ENCODE measurements at places on chromosomes 3 and 15.

GRCh38 chr3:108085370-108085769 is 5.5 kb downstream of the CD47 start:
- no peak for DNase-seq

- no peak for DNase-seq
Observed at GRCh38 chr3:134567605-134568004, 81.7 kb downstream of the CEP63 start.

DNA sequence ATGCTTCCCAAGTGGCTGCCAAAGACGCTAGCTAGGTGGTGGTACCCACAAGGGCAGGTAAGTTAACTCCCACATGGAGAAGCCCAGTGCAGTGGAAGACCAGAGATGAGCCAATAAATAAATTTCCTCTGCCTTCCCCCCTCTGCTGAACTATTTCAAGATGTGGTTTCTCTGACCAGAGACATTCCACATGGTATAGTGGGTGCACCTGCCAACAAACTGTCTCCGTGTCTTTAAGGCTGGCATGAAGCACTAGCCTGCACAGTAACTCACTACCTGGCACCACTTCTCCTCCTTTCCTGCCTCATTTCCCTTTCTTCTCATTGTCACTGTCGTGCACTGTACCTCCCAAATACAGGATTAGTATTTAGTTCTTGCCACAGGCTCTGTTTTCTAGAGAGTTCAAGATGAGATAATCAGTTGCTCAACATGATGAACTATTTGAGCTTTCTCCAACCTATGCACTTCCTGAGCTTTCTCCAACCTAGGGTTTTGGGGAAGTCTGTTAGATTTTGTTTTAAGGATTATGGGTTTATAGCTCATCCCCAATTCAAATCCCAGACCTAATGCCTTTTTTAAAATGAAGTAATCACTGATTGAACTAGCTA is 8.4 kb upstream of the CRTAP start:
- no peak for DNase-seq

- no peak for DNase-seq
Observed at GRCh38 chr3:183583331-183584245, 28.1 kb upstream of the KLHL6 start.

DNA sequence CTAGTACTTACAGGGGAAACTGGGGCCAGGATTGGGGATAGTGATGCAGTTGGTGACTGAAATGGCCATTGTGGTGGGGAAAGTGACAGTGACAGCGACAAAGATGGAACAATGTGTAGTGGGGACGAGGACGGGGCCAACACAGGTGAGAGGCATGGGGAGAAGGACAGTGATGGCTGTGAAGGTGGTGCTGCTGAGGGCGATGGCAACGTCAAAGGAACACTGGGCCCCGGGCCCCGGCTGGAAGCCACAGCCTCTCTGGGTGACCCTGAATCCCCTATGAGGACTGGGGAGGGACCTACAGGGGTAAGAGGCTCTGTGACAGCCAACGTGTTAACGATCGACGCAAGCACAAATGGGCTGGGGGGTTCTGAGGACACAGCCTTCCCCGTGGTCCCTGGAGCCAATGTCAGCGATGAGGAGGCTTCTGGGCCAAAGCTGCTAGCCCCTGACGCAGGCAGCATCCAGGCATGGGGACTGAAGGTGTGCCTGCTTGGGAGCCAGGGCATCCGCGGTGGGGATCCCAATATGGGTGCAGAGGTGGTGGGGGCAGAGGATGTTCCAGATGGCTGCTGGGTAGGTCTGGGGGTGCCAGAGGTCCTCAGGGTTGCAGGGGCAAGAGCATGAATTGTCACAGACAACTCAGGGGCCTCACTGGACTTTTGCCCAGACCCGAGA is 25.2 kb upstream of the GOLGA6C start:
- no peak for DNase-seq

DNA sequence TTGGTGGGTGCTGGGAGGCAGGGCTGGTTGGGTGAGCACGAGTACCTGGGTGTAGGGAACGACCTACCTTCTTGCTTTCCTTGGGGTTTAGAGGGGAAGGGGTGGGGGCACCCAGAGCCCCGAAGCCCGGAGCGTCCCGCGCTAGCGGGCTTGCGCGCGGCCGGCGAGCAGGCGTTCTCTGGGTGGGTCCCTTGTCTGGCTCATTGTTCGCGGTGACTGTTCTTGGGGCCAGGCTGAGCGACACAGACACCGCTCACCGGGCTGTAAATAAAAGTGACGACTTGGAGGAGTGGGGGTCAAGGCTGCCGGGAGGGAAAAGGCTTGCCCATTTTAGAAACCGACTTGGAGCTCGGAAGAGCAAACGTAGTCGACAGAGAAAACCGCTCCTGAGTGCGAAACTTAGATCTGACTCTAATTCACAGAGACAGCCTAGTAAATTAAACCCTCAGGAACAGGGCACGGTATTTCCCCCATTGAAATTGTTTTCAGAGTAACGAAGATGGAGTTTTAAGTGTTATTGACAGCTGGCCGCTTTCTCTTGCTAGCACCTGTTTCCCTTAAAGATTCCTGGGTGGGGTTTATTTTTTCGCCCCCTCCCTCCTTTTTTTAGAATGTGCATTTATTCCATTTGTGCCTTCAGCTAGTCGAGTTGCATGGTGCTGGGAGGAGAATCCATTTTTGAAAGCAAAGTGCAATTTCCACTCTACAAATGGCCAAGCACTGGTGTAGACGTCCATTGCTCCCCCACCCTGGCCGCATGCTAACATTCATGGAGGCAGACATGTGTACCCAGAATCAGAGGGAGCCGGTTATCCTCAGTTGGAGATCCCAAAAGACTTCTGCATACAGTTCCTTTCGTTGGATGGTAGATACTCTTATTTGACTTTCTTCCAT is 532.1 kb upstream of the SEMA6D start:
- no peak for DNase-seq
